Activated T-helper 1 cell treated with anti-CD3 and anti-CD28 coated beads, Interleukin-12 subunit alpha, Interleukin-12 subunit beta, Interleukin-2, Interleukin-4 antibody, amounts not matched to agents 30 ng/mL and 10 ng/mL and 1 ng/mL, durations not matched to agents 14 hours and 24 hours and 36 hours (primary cell): ENCODE measurements at places on chromosomes 11 and 22. TPM values are rescaled to one million over a fixed set of nuclear protein-coding genes. Genes with fewer than 3 reads are reported as not detected.
A peak's percentile ranks its signal among the peaks of the same experiment; 100 is the strongest.

- peaks cover 32% of the 10 kb centered on the region for H3K4me1 ChIP-seq
- no peak for DNase-seq
- peak overlapping the region; percentile 7 for H3K4me3 ChIP-seq
- H3K27me3 ChIP-seq = no peaks in the 10 kb centered on the region
- H3K27ac ChIP-seq = no peak overlapping the region
These were observed 8.3 kb downstream of the CD81 start for GRCh38 chr11:2385156-2386151.

Gene SYT12
- total RNA-seq = not detected in 2 replicates

Gene FOSL1
- 31.7 and 33.5 TPM in 2 replicates for total RNA-seq

DNA sequence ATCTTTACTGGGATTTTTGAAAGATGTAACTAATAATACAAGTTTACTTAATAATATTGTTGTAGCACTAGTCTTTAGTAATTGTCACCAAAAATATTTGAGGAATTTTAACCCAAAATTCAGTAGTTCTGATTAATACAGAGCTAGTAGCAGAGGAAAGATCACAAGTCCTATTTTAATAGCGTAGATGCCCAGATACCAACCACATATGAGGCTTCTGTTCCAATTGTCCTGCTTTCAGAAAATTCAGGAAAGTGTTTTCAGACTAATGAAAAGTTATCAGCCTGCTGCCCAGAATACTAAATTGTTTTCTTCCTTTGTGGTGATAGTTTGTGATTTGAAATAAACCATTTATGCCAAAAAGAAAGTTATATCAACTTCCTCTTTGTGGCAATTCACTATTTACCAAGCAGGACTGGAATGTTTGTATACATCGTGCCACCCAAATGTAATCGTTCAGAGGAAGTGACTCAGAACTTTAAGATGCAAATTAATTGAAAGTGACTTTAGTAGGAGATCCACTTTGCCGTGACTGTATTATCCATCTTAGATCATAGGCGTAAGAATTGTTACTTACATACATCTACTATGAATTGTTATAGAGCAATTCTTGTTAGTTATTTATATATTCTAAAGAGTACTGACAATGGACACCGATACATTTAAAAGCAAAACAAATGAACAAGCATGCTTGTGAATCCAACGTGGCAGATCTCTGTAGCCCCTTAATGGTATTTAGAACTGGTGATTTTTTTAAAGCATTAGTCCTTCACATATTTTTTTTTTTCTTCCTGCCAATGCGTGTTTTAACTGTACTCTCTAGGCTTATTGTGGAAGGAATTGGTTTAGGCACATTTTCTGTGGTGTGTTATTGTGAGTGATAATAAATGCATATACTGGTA lies 231.0 kb downstream of the DDX10 start:
- no peak overlapping the region for H3K27ac ChIP-seq
- H3K4me1 ChIP-seq = peaks cover 9% of the 10 kb centered on the region
- H3K4me3 ChIP-seq = no peak overlapping the region
- DNase-seq = no peak
- H3K36me3 ChIP-seq = peaks cover 2% of the 10 kb centered on the region

- H3K27ac ChIP-seq = no peak overlapping the region
- no peak overlapping the region for H3K4me3 ChIP-seq
- H3K27me3 ChIP-seq = no peaks in the 10 kb centered on the region
- no peak for DNase-seq
- no peaks in the 10 kb centered on the region for H3K4me1 ChIP-seq
These were observed 31.6 kb upstream of the CADM1 start for GRCh38 chr11:115535781-115536180.

Gene GUCY1A2
- not detected in 2 replicates for total RNA-seq

GRCh38 chr22:21857481-21857914 lies 9.9 kb downstream of the MAPK1 start:
- H3K4me3 ChIP-seq = no peak overlapping the region
- no peak for DNase-seq
- no peaks in the 10 kb centered on the region for H3K27me3 ChIP-seq
- H3K27ac ChIP-seq = no peak overlapping the region

GRCh38 chr22:39415506-39415905 lies 15.9 kb downstream of the TAB1 start:
- no peak overlapping the region for H3K27ac ChIP-seq
- H3K36me3 ChIP-seq = peaks cover 15% of the 10 kb centered on the region
- no peak overlapping the region for H3K4me3 ChIP-seq
